ENCODE measurements at places on chromosomes 7 and 10.

DNA sequence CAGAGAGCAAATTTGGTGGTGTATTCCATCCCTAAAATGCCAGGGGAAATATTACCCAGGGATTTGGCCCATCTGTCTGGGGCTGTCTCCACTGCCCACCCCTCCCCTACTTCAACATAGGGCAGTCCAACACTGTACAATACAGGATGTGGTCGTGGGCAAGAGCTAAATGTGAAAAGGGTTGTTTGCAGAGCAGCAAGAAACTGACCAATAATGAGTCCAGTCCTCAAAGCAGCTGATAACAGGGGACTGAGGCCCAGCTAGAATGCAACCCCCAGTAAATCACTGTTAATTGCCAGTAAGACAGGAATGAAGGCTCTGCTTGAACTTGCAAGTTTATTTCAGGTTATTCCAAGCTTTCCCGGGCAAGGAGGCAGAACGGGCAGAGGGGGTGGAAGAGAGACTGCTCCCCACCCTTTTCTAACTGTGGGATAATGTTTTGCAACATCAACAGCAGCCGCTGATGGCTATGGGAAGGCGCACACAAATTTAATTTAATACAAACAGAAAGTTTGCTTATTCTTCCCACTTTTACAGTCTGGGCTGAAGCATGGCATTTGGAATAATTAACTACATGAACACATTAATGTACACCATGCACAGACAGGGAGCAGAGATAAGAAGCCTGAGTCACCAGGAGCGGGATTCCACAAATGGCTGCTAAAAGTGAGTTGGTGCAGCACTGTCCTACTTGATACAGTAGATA lies 36.8 kb downstream of the AFAP1L2 start:
- DNase-seq: no peak

DNA sequence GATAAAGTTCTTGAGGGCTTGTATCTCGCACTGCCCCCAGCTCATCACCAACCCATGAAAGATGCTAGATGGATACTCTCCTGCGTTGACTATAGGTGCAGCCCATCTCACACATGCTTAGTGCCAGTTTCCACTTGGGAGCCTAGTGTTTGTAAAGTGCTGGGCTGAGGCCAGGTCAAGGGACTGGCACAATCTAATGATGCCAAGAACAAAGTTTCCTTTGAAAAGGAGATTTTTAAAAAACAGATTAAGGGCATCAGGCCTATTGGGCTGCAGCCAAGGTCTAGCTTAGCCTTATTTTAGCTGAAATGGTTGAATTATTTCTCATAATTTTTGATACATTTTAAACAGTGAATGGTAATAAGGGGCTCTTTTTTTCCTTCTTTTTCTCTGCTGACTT lies 259.0 kb downstream of the ADRA2A start:
- DNase-seq: no peak

GRCh38 chr7:93176992-93177580 lies 28.9 kb upstream of the SAMD9L start:
- DNase-seq: no peak

DNA sequence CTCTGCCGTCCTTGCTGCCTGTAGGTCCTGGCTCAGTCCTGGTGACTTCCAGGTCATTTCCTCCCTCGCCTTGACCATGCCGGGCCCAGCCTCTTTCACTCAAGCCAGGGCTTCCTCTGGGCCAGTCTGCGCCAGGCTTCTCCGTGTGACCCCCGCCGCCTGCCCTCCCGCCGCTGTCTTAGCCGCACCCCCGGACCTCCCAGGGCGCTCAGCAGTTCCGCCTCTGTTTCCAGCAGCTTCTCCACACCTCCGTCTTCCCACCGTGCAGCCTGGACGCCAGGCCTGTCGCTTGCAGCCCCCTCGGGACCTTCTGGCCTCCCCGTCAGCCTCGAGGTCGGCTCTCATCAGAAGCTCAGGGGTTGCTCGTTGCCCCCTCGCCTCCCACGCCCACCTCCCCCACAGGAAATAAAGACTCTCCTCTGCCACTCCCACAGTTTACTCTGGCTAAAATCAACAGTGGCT lies 123.0 kb upstream of the FZD8 start:
- DNase-seq: no peak

DNA sequence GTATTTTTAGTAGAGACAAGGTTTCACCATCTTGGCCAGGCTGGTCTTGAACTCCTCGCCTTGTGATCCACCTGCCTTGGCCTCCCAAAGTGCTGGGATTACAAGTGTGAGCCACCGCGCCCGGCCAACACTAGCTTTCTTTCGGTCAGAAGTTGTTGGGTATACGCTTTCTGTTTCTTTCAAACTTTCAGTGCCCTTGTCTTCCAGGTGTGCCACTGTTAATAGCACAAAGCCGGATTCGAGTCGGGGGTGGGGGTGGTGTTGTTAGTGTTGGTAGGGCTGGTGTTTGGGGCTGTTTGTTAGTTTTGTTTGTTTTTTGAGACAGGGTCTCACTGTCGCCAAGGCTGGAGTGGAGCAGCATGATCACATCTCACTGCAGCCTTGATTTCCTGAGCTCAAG lies 33.8 kb upstream of the NANOS1 start:
- DNase-seq: no peak

- no peak for DNase-seq
Measured at GRCh38 chr7:110027385-110027784, 1063.5 kb upstream of the LRRN3 start.

DNA sequence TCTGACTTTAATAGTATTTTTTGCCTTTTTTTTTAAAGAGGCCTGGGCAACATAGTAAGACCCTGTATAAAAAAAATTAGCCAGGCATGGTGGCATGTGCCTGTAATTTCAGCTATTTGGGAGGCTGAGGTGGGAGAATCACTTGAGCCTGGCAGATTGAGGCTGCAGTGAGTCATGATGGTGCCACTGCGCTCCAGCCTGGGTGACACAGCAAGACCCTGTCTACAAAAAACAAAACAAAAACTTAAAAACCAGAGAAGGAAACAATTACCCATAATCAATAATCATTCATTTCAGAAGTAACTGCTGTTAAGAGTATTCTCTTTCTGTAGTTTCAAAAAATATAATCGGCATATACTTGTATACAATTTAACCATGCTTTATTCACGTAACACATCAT lies 28.0 kb downstream of the VPS26A start:
- no peak for DNase-seq

DNA sequence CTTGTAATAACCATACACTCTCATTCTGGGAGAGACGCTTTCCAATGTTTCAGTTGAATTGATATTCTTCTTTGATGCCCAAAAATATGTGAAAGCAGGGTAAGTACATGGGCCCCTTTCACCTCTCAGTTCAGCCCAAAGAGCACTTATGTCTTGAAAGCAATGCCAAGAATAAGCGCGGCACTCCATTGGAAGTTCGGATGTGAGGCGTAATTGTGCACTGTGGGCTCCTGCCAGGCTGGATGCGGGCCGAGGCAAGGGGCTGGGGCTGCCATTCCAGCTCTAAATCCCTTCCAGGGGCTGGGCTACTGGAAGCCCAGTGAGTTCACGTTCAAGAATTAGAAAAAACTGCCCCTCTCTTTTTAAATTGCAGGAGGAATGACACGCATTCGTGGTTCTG lies 113.8 kb downstream of the EBF3 start:
- no peak for DNase-seq

DNA sequence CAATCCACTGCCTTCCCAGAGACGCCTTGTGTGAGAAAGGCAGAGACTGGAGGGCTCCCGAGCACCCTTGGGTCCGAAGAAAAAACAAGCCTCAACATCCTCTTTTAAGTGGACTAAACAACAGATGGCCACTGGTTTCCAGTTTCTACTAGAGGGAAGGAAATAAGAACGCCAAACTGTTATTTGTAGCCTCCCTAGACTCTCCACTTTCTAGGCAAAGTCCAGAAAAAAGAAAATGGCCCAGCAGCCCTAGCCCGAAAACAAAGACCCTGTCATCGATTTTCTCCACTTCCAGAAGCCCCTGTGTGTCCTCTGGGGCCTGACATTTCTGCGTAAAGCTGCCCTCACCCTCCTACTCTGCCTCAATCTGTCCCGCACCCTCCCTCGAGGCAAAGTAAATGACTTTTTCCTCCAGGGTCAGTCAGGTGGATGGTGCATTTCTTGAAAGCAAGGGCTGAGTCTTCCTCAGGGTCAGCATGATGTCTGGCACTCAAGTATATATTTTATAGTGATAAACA lies 6.0 kb downstream of the RGS10 start:
- DNase-seq: no peak

DNA sequence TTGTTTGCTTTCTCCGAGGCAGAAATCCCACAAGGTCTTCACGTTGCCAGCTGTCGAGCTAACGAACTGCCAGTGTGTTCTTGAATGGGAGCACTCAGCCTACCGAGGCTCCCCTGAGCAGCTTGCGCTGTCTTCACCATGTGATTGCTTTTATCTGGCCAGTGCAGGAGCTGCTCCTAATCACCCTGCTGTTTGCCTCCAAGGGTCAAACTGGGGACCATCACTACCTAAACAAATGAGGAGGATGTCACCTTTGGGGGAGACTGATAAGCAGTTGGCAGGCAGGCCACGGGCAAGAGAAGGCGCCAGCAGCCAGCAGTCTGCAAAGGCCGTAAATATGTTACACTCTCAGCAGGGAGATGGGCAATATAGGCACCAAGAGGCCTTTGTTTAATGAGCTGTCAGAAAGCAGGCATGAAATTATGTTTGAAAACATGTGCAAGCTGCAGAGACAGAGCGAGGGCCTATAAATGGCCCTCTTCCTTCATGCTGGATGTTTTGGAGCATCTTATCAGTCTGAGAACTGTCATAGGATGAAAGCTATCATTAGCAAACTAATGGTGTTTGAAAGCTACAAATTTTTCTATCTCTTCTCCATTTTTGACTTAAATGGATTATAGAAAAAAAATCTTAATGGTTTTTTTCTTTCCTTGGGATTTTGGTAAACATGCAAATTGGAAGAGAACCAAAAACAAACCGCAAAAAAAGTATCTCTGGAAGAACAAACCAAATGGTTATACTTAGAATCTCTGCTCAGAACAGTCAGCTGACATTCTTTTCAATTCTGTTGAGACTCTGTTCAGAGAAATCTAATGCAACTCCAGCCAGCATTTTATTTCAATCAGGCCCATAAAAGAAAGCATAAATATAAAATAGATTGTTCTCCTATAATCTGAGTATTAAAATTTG lies 267.3 kb upstream of the NPVF start:
- DNase-seq: peak; percentile 53

DNA sequence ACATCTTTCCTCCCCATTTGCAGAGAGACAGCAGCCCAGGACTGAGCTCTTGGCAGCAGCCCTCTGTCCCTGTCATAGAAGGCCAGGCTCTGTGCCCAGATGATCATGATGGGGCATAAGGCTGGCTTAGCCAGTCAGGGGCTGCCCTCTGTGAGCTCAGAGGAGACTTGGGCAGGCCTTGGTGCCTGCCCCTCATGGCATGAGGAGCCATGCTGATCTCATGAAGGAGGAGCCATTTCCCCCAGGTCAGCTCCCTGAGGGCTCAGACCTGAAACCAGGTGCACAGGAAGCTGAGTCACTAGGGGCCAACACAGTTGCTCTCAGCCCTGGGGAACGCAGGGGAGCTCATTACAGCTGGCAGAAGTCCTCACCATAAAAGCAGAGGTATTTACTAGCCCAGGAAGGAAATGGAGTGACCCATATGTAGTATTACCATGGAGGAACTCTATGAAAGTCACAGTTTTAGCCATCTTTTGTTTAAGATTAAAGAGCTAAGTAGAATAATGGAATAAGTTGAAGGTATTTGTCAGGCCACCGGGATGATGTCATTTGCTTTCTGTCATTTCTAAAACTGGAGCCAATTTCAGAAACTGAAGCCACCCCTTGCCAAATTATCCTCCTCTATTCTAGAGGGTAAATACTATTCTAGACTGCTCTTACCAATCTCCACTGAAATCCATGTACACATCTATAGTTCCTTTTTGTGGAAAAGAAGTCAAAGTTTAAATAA lies 362.4 kb upstream of the ZNF32 start:
- DNase-seq: no peak

DNA sequence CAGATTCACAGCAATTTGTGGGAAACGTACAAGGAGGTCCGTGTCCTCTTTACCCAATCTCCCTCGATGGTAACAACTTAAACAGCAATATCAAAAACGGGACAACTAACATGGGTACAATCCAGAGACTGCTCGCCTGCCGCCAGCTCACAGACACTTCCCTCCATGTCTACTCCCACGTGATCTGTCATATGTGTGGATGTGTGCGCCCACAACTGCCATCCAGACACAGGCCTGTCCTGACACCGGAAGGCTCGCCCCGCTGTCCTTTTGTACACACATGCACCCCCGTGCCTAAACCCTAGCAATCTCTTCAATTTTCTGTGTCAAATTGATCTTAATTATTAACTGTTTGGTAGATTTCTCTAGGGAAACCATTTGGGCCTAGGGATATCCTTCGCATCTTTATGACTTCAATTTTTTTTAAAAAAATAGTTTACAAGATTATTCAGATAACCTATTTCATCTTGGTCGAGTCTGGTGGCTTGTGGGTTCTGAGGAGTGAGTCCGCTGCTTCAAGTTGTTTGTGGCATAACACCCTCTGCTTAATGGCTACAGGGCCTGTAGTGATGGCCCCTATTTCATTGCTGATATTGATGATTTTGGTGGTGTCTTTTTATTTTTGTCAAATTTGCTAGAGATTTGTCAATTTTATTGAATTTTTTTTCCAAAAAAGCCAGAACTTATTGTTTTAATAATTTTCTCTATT lies 260.6 kb downstream of the MAD1L1 start:
- no peak for DNase-seq

DNA sequence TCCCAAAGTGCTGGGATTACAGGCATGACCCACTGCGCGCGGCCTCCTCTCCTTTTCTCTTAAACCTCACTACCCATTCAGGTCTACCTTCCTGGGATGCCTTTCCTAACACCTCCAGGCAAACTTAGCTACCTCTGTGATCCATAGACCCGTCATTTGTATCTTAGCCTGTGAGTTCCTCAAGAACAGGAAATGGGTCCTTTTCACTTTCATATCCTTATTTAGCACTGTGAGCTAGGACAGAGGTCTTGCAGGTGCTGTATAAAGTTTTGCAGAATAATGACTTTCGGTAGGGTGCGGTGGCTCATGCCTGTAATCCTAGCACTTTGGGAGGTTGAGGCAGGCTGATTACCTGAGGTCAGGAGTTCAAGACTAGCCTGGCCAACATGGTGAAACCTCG lies 215.7 kb downstream of the RELN start:
- DNase-seq: no peak

DNA sequence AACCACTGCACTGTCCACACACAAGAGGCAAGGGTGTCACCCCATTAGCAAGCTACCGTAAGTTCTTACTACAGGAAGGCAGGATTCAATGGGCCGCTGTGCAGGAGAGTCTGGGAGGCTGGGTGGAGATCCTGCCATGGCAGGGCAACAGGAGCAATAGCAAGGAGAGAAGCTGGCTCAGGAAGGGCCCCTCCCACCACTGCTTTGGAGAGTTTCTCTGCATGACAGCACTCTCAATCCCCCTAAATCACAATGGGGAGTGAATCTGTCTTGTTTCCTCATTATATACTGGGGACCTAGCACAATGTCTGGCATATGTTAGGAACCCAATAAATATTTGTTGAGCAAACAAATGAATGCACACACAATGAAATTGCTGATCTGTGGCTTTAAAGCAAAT lies 83.2 kb upstream of the SFMBT2 start:
- no peak for DNase-seq

All from NCI-H1436 (cell line).